Thoracic aorta (tissue), 2 donors: ENCODE measurements at places on chromosomes 3 and 15. TPM values are rescaled to one million over a fixed set of nuclear protein-coding genes. Genes with fewer than 3 reads are reported as not detected.

DNA sequence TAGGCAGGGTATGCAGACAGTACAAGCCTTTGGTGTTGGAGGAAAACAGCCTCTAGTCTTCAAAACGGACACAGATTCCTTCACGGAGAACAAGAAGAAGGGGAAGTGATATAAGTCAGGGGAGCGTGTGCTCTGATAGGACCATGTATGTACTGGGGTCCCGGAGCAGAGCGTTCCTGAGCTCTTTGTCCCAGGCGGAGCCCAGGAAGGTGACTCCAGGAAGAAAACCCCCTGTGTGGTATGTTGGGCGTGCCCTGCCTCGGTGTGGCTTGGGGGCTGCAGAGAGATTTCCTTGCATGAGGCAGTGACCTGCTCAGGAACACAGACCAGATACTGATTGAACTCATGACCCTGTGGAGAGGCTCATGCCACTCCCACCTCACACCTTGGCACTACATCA, 21.7 kb downstream of the MELTF start:
- no peak overlapping the region for H3K4me3 ChIP-seq
- H3K27ac ChIP-seq, result no peak overlapping the region
- H3K4me1 ChIP-seq, result peaks cover 9% of the 10 kb centered on the region
- no peak for DNase-seq

- H3K4me1 ChIP-seq, result no peaks in the 10 kb centered on the region
- peaks cover 2% of the 10 kb centered on the region for H3K36me3 ChIP-seq
- H3K4me3 ChIP-seq, result no peak overlapping the region
- H3K27ac ChIP-seq, result no peak overlapping the region
- H3K27me3 ChIP-seq, result no peaks in the 10 kb centered on the region
Measured at GRCh38 chr3:138046085-138046484, 36.1 kb downstream of the CLDN18 start.

- DNase-seq, result no peak
- no peak overlapping the region for H3K4me3 ChIP-seq
- no peaks in the 10 kb centered on the region for H3K27me3 ChIP-seq
- peaks cover 15% of the 10 kb centered on the region for H3K4me1 ChIP-seq
Measured at GRCh38 chr15:72034859-72035650, 82.9 kb downstream of the MYO9A start.

CKMT1A gene
- not detected for total RNA-seq

DNA sequence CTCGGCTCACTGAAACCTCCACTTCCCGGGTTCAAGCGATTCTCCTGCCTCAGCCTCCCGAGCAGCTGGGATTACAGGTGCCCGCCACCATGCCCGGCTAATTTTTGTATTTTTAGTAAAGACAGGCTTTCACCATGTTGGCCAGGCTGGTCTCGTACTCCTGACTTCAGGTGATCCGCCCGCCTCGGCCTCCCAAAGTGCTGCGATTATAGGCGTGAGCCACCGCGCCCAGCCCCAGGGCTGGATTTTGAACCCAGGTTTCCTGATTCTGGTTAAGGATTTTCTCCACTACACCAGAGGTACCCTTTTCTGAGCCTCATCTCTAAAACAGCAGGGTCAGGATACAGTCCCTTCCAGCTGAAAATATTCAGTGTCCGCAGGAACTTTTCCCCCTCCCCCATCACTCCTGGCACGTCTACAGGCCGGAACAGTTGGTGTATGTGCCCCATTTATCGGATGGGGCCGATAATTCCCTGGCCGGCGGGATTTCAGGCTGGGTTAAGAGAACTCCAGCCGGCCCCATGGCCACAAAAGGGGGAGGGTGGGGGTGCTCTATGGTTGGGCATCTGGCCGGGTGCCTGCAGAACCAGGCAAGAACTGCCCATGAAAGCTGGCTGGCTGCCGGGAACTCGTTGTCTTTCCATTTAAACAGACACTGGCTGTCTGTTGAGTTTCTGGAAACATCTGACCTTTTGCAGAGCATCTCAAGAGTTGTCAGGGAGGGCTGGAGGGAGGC, 26.8 kb upstream of the SEMA4B start:
- no peaks in the 10 kb centered on the region for H3K27me3 ChIP-seq
- DNase-seq, result peak; percentile 55
- H3K4me1 ChIP-seq, result peaks cover 20% of the 10 kb centered on the region
- H3K27ac ChIP-seq, result peak overlapping the region; percentile 81

CCR4 gene
- total RNA-seq, result not detected

DNA sequence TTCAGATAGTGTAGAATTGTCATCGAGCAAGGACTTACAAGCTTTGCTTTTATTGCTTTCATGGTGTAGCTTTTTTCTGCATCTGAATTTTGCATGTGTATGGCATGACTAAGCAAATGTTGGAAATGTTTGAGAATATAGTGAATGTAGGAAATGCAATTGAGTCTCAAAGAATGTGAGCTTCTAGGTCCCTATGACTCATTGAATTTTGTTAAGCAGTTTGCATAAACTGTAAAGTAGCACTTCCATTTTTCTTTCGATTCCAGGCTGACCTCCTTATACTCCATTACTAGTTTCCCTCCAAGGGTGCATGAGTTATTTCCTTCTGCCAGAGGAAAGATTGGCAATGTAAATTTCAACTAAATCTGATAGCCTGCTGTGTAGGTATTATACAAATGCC, 619.2 kb downstream of the DIPK2A start:
- H3K27ac ChIP-seq, result no peak overlapping the region
- no peaks in the 10 kb centered on the region for H3K4me1 ChIP-seq
- DNase-seq, result no peak
- no peak overlapping the region for H3K4me3 ChIP-seq
- H3K36me3 ChIP-seq, result no peaks in the 10 kb centered on the region
